ENCODE measurements at places on chromosomes 7 and 10. TPM values are rescaled to one million over a fixed set of nuclear protein-coding genes. Genes with fewer than 3 reads are reported as not detected.

GRCh38 chr10:73088304-73088703 lies 8.4 kb downstream of the P4HA1 start:
- no peak overlapping the region for H3K4me3 ChIP-seq
- peaks cover 40% of the 10 kb centered on the region for H3K4me1 ChIP-seq
- H3K36me3 ChIP-seq, result peaks cover 14% of the 10 kb centered on the region
- no peaks in the 10 kb centered on the region for H3K27me3 ChIP-seq
- H3K27ac ChIP-seq, result peak overlapping the region; percentile 11

DNA sequence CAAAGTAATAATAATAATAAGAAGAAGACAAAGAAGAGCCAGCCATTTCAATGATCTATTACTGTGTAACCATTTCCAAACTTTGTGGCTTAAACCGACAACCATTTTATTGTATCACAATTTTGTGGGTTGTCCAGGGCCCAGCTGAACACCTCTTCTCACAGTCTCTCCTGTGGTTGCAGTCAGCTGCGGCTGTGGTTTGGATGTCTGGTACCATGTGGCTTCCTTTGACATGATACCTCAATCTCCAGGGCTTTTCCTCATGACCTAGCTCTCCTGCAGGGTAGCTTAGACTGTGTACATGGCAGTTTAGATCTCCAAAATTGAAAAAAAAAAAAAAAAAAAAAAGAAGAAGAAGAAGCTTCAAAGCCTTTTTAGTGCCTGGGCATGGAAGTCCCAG lies 72.6 kb upstream of the NFKB2 start:
- no peaks in the 10 kb centered on the region for H3K27me3 ChIP-seq
- H3K4me3 ChIP-seq, result no peak overlapping the region

- H3K36me3 ChIP-seq, result peaks cover 14% of the 10 kb centered on the region
- H3K27ac ChIP-seq, result no peak overlapping the region
- peaks cover 1% of the 10 kb centered on the region for H3K27me3 ChIP-seq
These were observed 38.9 kb downstream of the TCF7L2 start for GRCh38 chr10:112988839-112989406.

DNA sequence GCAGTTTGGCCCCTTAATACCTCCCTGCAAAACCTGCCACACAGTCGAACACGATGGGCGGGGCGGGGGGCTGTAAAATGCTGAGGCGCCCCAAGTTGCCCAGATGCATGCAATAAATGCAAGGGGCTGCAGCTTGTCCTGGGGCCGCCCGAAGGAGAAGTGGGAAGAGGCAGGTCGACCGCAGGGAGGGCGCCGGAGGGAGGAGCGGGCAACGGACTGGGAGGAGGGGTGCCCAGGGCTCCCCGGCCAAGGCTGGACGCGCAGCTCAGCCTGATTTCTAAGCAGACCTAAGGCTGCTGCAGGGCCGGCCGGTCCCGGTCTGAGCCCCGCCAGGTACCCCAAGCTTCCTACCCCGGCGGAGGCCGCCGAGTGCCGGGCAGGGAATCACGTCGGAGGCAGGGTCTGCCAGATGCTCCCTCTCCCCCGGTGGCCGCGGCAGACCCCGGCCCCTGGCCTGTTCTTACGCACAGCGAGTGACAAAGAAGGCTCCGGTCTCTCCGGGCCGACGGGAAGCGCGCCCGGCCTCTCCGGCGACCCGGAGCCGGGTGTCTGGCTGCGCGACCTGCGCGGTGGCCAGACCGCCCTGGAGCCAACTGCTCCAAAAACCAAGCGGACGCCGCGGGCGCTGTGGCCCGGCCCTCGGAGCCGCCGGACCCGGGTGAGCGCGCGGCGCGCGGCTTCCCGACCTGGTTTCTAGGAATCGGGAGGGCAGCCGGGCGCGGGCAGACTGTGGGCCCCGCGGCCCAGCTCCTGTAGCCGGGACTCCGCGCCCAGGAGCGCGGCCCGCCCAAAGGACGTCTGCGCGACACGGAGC lies 744 bp upstream of the EBF3 start:
- peaks cover 60% of the 10 kb centered on the region for H3K27me3 ChIP-seq
- no peak overlapping the region for H3K4me3 ChIP-seq
- no peak overlapping the region for H3K27ac ChIP-seq
- H3K4me1 ChIP-seq, result peaks cover 6% of the 10 kb centered on the region
- no peaks in the 10 kb centered on the region for H3K36me3 ChIP-seq
- DNase-seq, result no peak

- no peak for DNase-seq
- H3K27me3 ChIP-seq, result no peaks in the 10 kb centered on the region
- no peak overlapping the region for H3K27ac ChIP-seq
- no peaks in the 10 kb centered on the region for H3K36me3 ChIP-seq
- H3K4me3 ChIP-seq, result no peak overlapping the region
These were observed 198.1 kb downstream of the FZD1 start for GRCh38 chr7:91462316-91462715.

GRCh38 chr7:10770176-10770575 lies 203.5 kb upstream of the PHF14 start:
- H3K27ac ChIP-seq, result no peak overlapping the region
- no peaks in the 10 kb centered on the region for H3K4me1 ChIP-seq
- no peak overlapping the region for H3K4me3 ChIP-seq
- H3K36me3 ChIP-seq, result peaks cover 4% of the 10 kb centered on the region

DNA sequence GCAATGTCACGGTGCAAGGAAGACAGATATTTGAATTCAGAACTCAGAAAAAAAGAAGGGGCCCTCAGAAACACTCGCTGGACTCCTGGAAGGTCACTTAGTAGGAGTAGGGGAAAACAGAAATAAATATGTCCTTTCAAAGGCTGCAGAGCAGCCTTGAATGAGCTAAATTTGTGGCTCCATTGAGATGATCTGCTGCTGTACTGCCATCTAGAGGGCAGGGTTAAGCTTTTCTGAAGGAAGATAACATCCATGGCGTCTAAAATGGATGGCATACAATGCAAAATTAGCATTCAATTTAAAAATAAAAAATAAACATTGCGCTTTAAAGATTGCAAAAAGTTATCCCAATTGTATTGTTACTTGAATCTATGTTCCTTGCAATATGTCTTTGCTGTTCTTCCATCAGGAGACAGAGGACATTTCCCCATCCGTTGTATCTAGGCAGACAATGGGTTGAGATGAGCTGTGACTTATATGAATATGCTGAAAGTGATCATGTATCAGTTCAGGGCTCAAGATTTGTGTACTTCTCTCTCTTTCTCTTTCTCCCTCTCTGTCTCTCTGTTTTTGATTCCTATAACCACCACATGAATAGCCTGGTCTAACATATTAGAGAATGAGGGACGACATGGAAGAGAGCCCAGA lies 642.2 kb downstream of the SH2D4B start:
- no peak for DNase-seq
- no peaks in the 10 kb centered on the region for H3K4me1 ChIP-seq
- no peak overlapping the region for H3K27ac ChIP-seq

DNA sequence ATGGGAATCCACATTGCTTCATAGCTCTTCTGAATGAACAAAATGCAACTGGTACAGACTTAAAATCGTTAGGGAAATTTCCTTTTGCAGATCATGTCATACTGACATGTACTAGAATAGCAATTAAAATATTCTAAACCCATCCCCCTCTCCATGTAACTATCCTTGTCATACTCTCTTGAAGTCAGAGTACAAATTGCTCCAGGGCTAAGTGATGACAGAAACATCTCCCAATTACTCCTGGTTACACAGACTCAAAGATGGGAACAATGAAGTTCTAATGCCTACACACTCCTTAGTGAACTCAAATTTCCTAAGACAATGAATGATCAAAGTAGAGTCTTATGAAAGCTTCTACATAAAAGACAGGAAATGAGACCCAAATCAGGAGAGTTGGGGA lies 87.2 kb downstream of the PDE1C start:
- H3K27me3 ChIP-seq, result peaks cover 4% of the 10 kb centered on the region
- no peak for DNase-seq
- H3K4me1 ChIP-seq, result no peaks in the 10 kb centered on the region
- H3K36me3 ChIP-seq, result 0 out of 2 replicates have a peak, but pooled peaks cover 3% of the 10 kb centered on the region

- H3K27me3 ChIP-seq, result no peaks in the 10 kb centered on the region
- peaks cover 5% of the 10 kb centered on the region for H3K4me1 ChIP-seq
- no peak for DNase-seq
- no peaks in the 10 kb centered on the region for H3K36me3 ChIP-seq
- H3K4me3 ChIP-seq, result no peak overlapping the region
These were observed 3.4 kb upstream of the PRKCQ start for GRCh38 chr10:6583447-6583846.

- H3K36me3 ChIP-seq, result no peaks in the 10 kb centered on the region
- H3K27me3 ChIP-seq, result peaks cover 1% of the 10 kb centered on the region
- peak overlapping the region; percentile 4 for H3K4me3 ChIP-seq
- peak overlapping the region; percentile 75 for H3K27ac ChIP-seq
These were observed 5.7 kb downstream of the C10orf67 start for GRCh38 chr10:23338886-23339285.

DNA sequence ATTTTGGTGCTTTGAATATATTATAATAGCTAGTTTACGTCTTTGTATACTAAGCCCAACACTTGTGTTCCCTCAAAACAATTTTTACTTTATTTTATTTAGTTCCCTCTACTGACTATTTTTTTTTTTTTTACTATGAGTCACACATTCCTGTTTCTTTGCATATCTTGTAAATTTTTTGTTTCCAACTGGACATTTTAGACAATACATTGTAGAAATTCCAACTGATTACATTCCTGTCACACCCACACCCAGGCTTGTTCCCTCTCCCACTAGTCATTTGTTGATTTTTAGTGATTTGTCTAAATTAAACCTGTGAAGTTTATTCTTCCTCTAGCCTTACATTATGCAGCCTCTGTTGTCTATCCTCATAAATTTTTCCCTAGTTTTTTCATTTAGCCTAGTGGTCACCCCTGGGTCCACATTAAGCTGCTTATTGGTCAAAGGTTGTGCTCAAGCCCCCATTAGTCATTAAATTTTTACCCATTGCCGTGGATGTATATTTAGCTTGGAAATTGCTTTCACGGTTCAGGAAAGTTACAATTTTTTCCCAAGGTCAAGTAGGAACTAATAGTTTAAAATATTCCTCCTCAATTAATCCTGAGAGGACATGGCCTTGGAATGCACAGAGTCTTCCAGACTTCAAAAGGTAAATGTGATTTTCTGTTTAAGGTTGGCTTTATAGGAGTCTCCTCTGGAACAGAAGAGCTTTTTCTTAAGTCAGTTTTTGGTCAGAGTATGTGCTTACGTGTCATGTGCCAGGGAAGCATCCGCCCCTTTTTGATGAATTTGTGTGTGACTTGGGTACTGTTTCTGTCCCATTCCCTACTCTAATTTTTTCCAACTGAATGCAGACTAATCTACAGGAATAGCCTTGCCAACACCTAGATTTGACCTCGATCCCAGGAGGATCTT lies 207.6 kb upstream of the TMEM72 start:
- peak overlapping the region; percentile 53 for H3K4me3 ChIP-seq
- H3K4me1 ChIP-seq, result peaks cover 63% of the 10 kb centered on the region
- no peaks in the 10 kb centered on the region for H3K27me3 ChIP-seq

- H3K4me1 ChIP-seq, result peaks cover 44% of the 10 kb centered on the region
- peaks cover 8% of the 10 kb centered on the region for H3K27me3 ChIP-seq
- no peak overlapping the region for H3K4me3 ChIP-seq
- no peaks in the 10 kb centered on the region for H3K36me3 ChIP-seq
- H3K27ac ChIP-seq, result no peak overlapping the region
- DNase-seq, result no peak
These were observed 35.2 kb downstream of the PRSS2 start for GRCh38 chr7:142806022-142806356.

DNA sequence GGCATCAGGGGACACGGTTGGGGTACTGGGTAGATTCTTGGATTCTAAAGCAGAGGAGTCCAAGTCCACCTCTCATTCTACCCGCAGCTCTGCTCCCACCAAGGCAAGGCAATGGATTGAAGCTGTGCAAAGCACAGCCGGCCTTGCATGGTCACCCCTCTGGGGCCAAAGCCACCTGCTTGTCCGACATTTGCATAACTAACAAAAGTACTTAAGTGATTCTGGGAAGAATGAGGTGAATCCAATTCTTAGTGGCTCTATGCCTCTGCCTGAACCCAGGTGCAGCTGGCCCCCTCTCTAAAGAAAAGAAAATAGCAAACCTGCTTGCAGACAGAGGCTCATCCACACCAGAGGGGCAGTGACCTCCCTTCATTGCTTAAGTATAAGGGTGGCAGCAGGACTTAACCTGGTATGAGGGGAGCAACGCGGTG lies 10.7 kb upstream of the COBL start:
- no peak overlapping the region for H3K27ac ChIP-seq
- H3K4me3 ChIP-seq, result no peak overlapping the region
- peaks cover 4% of the 10 kb centered on the region for H3K27me3 ChIP-seq
- H3K4me1 ChIP-seq, result no peaks in the 10 kb centered on the region

DNA sequence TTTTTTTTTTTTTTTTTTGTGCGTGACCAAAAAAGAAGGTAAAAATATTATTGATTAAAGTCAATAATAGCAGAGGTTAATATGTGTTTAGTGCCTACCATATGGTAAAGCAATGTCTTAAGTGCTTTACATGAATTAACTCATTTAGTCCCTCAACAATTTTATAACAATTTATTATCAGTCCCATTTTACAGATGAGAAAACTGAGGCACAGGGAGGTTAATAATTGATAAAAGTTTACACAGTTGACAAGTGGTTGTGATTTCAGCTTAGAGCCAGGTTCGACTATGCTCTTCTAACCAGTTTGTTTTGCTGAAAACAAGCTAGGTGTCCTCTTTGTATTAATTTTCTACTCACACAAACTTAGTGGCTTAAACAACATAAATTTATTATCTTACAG lies 67.0 kb downstream of the EXOC4 start:
- no peak overlapping the region for H3K27ac ChIP-seq
- no peaks in the 10 kb centered on the region for H3K27me3 ChIP-seq
- no peak for DNase-seq
- H3K4me1 ChIP-seq, result peaks cover 16% of the 10 kb centered on the region

GRCh38 chr7:73735528-73735905 lies 3.1 kb downstream of the ABHD11 start:
- H3K36me3 ChIP-seq, result peaks cover 4% of the 10 kb centered on the region
- no peak overlapping the region for H3K4me3 ChIP-seq

GRCh38 chr10:110008518-110009339 lies 945 bp downstream of the ADD3 start:
- H3K27me3 ChIP-seq, result no peaks in the 10 kb centered on the region
- H3K4me1 ChIP-seq, result peaks cover 45% of the 10 kb centered on the region
- DNase-seq, result no peak
- peak overlapping the region; percentile 49 for H3K27ac ChIP-seq

DNA sequence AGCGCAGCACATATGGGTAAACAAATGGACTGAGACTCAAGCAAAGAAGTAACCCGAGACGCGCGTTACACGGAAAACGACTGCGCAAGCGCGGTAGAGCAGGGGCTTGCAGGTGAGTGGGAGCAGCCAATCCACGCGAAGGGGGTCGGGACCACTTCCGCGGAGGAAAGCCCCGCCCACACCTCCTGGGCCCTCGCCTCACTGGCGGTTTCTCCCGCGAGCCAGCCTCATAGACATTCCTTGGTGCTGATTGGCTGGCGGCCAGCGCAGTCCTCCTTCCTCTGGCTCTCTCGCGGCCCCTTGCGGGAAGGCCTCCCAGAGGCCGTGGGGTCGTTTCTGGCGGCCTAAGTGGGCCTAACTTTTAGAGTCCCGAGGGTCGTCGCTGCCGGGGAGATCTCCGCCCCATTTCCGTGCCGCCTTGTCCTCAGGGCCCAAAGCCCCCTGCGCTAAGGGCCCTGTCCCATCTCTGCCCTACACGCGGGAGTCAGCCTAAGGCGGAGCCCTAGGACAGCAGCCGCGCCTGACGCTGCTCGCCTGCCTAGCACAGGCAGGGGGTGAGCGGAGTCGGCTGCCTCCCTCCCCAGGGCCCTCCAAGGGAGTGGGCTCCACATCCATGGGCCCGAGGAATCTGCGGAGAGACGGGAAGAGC lies 9.1 kb upstream of the FXYD4 start:
- peaks cover 9% of the 10 kb centered on the region for H3K27me3 ChIP-seq
- no peak overlapping the region for H3K27ac ChIP-seq
- DNase-seq, result peak; percentile 15
- no peaks in the 10 kb centered on the region for H3K36me3 ChIP-seq
- H3K4me3 ChIP-seq, result peak overlapping the region; percentile 68

CLCN1 gene
- total RNA-seq, result not detected

GIMAP2 gene
- total RNA-seq, result not detected

AOAH gene
- not detected for total RNA-seq

PDZD7 gene
- 2.2 TPM for total RNA-seq

PAPOLB gene
- total RNA-seq, result not detected

KCP gene
- total RNA-seq, result not detected

SYCE1 gene
- total RNA-seq, result not detected

Data from HFFc6 (cell line).